NCI-H524 (cell line): ENCODE measurements at places on chromosomes 1 and 21.

DNA sequence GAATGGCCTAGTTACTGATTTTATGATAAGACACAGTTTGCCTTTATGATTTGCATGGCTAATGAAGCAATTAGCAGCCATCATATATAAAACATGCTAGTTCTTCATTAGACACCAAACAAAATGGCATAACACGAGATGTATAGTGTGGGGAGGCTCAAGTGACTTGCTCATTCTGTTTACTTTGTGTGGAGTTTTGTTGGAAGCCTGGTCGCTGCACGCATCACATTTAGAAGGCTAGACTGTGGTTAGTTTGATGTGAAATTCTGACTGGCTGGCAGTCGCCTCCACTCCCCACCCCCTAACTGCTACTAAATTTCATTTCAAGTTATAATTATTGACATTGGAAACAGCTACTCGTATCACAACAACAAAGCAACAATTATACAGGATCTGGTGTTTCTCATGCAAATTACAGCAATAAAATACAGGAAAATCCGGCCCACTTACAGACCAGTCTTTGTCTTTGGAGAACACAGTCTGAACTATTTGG, 356.1 kb downstream of the LMO4 start:
- no peak for DNase-seq

GRCh38 chr1:42747125-42747524, 7.1 kb upstream of the CLDN19 start:
- DNase-seq: peak; percentile 64

GRCh38 chr1:216600730-216601609, 122.3 kb downstream of the ESRRG start:
- peak; percentile 33 for DNase-seq

DNA sequence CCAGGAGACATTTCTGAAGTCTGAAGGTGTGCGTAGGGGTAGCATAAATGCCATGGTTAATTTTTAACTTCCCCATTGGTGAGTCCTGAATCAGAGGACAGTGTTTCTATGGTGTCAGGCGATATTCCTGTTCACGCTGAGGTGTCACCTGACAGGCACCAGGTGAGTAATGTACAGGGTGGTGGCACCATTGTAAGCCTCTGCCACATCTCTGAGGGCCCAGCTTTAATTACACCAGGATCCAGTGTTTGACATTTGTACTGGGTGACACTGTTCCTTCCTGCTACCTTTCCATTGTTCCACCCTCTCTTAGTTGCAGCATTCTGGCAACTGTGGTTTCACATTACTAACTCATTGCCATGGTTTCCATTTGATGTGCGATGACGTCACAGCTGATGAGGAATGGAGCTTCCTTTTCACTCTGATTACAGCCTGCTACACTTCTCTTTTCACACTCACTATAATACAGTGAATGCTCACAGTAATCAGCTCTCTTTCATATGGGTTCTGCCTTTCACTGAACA, 40.6 kb upstream of the MARK1 start:
- no peak for DNase-seq

DNA sequence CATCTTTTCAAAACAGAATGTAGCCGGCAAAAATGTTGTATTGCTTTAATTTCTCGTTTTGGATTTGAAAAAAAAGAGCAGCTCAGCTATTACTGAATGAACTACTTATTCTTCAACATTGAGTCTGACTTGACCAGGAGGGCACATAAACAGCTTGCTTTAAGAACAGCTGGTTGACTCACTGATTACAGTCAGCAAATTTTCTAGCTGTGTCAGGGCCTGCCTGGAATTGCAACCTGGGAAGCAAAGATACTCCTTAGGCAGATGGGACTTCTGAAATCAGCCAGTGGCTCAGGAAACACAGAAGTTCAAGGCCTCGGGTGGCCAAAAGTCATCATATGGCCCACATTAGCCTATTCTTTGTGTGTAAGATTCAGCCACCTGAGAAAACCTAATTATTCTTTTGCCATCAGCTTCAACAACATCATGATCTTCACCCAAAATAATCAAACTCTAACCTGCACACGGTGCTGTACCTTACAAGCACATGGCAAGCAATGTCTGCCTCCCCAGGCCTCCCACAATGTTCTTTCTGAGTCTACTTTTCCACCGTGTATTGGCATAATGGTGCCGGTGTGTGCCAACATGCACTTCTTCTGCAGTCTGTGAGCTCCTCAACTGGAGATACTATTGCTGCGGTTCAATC, 307.2 kb downstream of the HHIPL2 start:
- no peak for DNase-seq

DNA sequence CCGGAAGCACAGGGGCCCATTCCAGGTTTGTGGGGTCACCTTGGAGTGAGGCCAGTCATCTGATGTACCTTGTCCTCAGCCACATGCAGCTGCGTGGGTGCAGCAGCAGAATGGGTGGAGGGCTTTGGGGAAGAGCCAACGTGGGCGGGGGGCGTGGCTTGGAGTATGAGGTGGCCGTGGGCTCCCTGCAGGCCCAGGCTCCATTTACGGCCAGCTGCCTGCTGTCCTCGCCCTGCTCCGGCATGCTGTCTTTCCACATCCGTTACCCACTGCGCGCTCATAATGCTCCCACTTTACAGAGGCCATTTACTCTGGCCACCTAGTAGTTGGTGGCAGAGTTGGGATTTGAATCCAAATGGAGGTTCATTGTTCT, 27.8 kb upstream of the TINAGL1 start:
- DNase-seq: no peak

GRCh38 chr1:173532237-173532636, 55.1 kb downstream of the PRDX6 start:
- DNase-seq: no peak
